ENCODE measurements at places on chromosomes 1 and 21.
A peak's percentile ranks its signal among the peaks of the same experiment; 100 is the strongest.

- DNase-seq, result no peak
- H3K4me1 ChIP-seq, result no peaks in the 10 kb centered on the region
- no peak overlapping the region for H3K27ac ChIP-seq
- H3K27me3 ChIP-seq, result no peaks in the 10 kb centered on the region
- no peaks in the 10 kb centered on the region for H3K36me3 ChIP-seq
Measured at GRCh38 chr1:72936942-72937341, 654.6 kb upstream of the NEGR1 start.

GRCh38 chr1:192974701-192975100 lies 84.5 kb downstream of the UCHL5 start:
- H3K27me3 ChIP-seq, result no peaks in the 10 kb centered on the region
- peaks cover 16% of the 10 kb centered on the region for H3K36me3 ChIP-seq
- peaks cover 14% of the 10 kb centered on the region for H3K4me1 ChIP-seq

- H3K4me3 ChIP-seq, result no peak overlapping the region
- no peak overlapping the region for H3K27ac ChIP-seq
- DNase-seq, result no peak
- H3K36me3 ChIP-seq, result no peaks in the 10 kb centered on the region
Measured at GRCh38 chr1:95467036-95467435, 233.0 kb downstream of the RWDD3 start.

- no peak for DNase-seq
- peaks cover 24% of the 10 kb centered on the region for H3K4me1 ChIP-seq
- peak overlapping the region; percentile 20 for H3K27ac ChIP-seq
- peak overlapping the region; percentile 84 for H3K4me3 ChIP-seq
- peaks cover 28% of the 10 kb centered on the region for H3K27me3 ChIP-seq
Measured at GRCh38 chr1:51331206-51332100, 1.1 kb upstream of the TTC39A start.

DNA sequence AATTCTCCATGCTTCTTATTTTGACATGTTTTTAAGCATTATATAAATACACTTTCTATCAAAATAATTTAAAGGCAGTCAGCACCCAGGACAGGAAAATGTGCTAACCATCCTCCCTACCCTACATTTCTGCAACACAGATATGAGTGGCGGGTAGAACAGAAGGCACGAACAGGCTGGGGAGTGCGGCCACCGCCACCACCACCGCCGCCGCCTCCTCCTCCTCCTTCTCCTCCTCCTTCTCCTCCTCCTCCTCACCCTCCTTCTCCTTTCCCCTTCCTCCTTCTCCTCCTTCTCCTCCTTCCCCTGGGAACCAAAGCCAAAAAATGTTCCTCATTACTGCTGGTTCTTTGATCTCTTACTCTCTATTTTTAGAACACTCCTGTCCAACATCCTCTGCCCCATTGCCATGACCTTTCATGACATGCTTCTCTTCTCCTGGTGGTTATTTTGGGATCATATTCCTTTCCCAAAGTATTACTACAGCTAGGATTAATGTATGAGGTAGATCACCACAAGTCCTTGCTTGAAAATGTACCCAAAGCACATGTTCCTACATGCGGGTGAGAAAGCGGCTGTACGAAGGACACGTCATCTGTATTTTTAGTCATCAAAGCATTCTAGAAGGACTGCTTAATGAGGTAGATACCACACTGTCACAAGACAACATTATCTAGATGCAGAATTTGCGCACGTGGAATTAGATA lies 24.5 kb upstream of the CCN1 start:
- peaks cover 19% of the 10 kb centered on the region for H3K36me3 ChIP-seq
- peaks cover 5% of the 10 kb centered on the region for H3K4me1 ChIP-seq
- no peak for DNase-seq
- H3K27me3 ChIP-seq, result no peaks in the 10 kb centered on the region
- no peak overlapping the region for H3K27ac ChIP-seq

DNA sequence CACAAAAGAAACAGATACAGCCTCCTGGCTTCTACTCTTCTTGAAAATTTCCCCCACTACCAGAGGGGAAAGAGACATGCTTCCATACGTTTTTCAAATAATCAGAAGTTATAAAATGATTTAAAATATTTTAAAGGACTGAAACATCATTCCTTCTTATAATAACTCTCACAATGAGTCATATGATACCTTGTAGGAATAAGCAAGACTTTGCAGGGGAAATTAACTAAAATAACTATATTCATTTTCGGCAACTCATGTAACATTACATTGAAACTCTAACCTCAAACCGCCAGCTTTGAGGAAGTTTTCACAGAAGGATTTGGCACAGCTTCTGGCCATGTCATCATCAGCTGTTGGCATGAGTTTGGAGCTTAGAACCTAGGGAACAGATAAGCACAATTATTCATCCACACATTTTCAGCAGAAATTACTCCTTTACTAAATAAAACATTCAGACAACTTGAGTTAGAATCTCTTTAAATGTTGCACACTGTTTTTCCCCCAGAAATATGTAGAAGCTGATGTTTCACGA lies 85.9 kb downstream of the USP24 start:
- H3K4me1 ChIP-seq, result no peaks in the 10 kb centered on the region
- DNase-seq, result no peak
- H3K27me3 ChIP-seq, result no peaks in the 10 kb centered on the region

DNA sequence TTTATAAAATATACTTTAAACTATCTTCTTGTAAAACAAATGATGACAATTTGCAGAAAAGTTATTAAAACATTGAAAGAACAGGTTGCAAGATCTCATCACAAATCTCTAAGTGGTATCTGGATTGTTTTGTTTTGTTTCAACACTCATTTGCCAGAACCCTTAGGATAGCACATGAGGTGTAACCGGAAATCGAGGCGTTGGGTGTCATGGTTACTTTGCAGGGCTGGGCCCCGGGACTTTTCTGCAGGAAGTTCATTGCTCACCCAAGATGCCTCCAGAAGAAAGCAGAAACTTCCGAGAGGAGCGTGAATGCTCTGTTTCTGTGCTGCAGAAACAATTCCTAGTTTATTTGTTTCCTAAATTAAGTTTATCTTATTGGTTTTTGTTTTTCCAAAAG lies 2.5 kb downstream of the DISC1 start:
- no peak overlapping the region for H3K27ac ChIP-seq
- peaks cover 21% of the 10 kb centered on the region for H3K27me3 ChIP-seq
- no peak for DNase-seq

DNA sequence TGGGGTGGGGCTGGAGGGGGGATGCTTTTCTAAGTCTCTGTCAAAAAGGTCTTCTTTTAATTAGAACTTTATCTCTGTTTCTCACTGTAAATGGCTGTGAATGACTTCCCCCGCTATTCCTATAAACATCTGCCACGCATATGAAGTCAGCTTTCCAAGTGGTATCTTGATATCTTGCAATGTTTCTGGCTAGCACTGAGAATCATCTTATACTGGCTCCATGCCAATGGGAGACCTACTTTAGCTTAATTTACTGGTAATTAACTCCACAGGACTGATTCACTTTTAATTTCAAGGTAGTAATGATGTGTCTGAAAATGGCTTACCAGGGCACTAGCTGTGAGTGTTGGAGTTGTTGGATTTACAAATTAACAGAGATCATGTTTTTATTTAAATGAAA lies 4.3 kb downstream of the GPR88 start:
- no peaks in the 10 kb centered on the region for H3K36me3 ChIP-seq
- no peak overlapping the region for H3K4me3 ChIP-seq
- no peak for DNase-seq
- peaks cover 8% of the 10 kb centered on the region for H3K4me1 ChIP-seq
- H3K27ac ChIP-seq, result no peak overlapping the region

- peaks cover 42% of the 10 kb centered on the region for H3K36me3 ChIP-seq
- peaks cover 45% of the 10 kb centered on the region for H3K4me1 ChIP-seq
- no peak for DNase-seq
- H3K27ac ChIP-seq, result peak overlapping the region; percentile 12
- H3K4me3 ChIP-seq, result no peak overlapping the region
Measured at GRCh38 chr1:14615549-14616218, 17.2 kb downstream of the KAZN start.

GRCh38 chr1:75330624-75331023 lies 196.4 kb downstream of the LHX8 start:
- H3K27ac ChIP-seq, result no peak overlapping the region
- H3K27me3 ChIP-seq, result no peaks in the 10 kb centered on the region
- no peak for DNase-seq
- no peaks in the 10 kb centered on the region for H3K4me1 ChIP-seq
- no peaks in the 10 kb centered on the region for H3K36me3 ChIP-seq

DNA sequence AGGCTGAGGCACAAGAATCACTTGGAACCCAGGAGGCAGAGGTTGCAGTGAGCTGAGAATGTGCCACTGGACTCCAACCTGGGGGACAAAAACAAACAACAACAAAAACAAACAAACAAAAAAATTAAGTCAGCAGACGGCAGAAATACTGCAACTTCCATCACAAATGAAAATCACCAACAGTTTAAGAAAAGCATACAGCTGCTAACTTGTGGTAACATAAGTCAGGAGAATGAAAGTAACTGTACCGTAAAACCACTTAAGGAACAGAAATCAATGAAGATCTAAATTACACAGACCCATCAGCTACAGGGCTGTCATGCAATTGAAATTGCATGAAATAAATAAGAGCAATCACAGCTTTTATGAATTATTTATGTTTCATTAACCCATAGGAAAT lies 25.0 kb downstream of the MCOLN2 start:
- peaks cover 7% of the 10 kb centered on the region for H3K27me3 ChIP-seq
- no peak for DNase-seq
- H3K4me3 ChIP-seq, result no peak overlapping the region
- no peaks in the 10 kb centered on the region for H3K36me3 ChIP-seq

GRCh38 chr1:61450872-61451571 lies 273.9 kb downstream of the TM2D1 start:
- peaks cover 95% of the 10 kb centered on the region for H3K4me1 ChIP-seq
- H3K4me3 ChIP-seq, result no peak overlapping the region
- DNase-seq, result no peak
- no peaks in the 10 kb centered on the region for H3K36me3 ChIP-seq

GRCh38 chr1:60699325-60699724 lies 383.0 kb upstream of the NFIA start:
- no peaks in the 10 kb centered on the region for H3K36me3 ChIP-seq
- no peak overlapping the region for H3K27ac ChIP-seq
- no peak for DNase-seq
- H3K4me3 ChIP-seq, result no peak overlapping the region
- H3K4me1 ChIP-seq, result no peaks in the 10 kb centered on the region

DNA sequence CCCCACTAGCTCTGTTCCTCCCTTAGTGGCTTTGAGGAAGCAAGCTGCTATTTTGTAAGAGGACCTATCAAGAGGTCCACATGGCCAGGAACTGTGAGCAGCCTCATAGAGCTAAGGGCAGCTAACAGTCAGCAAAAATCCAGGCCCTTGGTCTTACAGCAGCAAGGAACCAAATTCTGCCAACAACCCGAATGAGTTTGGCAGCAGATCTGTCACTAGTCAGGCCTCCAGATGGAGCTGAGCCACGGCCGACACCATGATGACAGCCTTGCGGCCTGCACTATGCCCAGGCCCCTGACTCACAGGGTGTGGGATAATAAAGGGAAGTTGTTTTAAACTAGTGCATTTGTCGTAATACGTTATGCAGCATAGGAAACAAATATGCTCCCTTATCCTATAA lies 28.0 kb upstream of the H3-3A start:
- no peaks in the 10 kb centered on the region for H3K36me3 ChIP-seq
- DNase-seq, result no peak
- H3K4me3 ChIP-seq, result no peak overlapping the region

DNA sequence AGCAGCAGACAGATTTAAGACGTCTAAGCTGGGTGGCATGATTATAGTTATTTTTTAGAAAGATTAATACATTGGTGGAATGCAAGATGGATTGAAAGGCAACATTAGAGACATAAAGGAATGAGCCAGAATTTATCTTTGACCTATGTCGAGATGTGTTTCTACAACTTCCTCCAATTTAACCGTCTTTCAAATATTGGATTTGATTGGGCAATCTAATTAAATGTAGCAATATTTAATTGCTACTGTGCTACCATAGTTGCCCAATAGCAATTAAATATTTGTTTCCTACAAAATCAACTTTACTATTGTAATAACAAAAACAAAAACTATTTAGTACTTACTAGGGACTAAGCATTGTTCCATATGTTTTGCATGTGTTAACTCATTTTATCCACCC lies 30.4 kb upstream of the CYP4A22 start:
- no peak overlapping the region for H3K27ac ChIP-seq
- H3K4me3 ChIP-seq, result no peak overlapping the region
- DNase-seq, result no peak
- no peaks in the 10 kb centered on the region for H3K36me3 ChIP-seq
- H3K4me1 ChIP-seq, result no peaks in the 10 kb centered on the region

Data from nephron progenitor cell (in vitro differentiated cells).